ENCODE measurements at places on chromosomes 3 and 15.
A peak's percentile ranks its signal among the peaks of the same experiment; 100 is the strongest.

GRCh38 chr3:4508048-4508981 is 15.2 kb downstream of the ITPR1 start:
- no peak for DNase-seq

- DNase-seq, result no peak
Measured at GRCh38 chr3:22907161-22907780, 295.9 kb upstream of the UBE2E2 start.

DNA sequence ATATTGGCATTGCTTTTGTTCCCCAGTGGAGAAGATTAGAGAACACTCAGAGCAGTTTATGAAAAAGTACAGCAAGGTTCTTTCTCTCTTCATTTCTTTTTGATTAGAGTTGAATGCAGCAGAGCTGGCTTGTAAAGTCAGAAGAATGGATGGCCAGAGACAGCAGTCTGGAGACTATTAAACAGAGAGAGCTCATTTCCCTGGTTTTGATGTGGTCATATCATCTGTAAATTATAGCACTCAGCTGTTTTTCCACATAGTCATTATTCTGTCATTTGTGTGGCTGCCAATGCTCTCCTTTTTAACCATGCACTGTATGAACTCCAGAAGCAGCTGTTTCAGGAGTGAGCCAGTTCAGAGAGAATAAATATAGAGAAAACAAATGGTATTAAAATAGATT is 177.4 kb upstream of the CRBN start:
- DNase-seq, result peak; percentile 79

- no peak for DNase-seq
Measured at GRCh38 chr15:90212221-90213098, 11.3 kb downstream of the SEMA4B start.

DNA sequence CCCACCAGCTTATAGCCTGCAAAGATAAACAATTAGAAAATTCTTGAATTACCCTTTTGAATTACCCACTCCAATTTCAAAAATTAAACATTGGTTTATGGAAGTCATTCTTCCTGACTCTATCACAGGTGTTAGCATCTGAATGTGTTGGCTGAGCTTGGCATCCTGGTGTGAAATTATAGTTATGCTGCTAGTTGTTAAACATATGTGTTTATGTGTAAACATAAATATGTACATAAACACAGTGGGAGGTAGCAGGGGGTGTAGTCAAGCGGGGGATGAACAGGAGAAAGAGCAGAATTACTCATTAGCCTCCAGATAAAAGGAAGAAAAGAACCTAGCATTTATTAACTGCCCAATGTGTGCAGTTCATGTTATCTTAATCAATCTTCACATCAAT is 530.2 kb downstream of the MCTP2 start:
- DNase-seq, result no peak
